ENCODE measurements at places on chromosomes 7 and 10.
A peak's percentile ranks its signal among the peaks of the same experiment; 100 is the strongest.

GRCh38 chr7:47847207-47847606, 101.1 kb downstream of the PKD1L1 start:
- no peak for DNase-seq

DNA sequence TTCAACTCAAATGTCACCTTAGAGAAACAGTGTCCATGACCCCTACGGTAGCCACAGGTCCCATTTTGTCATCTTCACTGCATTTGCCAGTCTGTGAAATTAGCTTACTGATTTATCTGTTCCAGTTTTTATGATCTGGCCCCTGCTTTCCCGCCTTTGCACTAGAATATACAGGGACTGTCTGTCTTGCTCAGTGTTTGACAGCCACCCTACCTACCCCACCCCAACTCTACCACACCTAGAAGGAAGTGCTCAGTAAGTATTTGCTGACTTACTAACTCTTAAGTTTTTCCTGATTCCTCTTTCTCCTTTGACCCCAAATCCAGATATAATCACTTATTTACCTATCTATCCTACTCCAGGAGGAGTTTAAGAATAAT, 49.5 kb downstream of the CREB3L2 start:
- DNase-seq, result no peak

DNA sequence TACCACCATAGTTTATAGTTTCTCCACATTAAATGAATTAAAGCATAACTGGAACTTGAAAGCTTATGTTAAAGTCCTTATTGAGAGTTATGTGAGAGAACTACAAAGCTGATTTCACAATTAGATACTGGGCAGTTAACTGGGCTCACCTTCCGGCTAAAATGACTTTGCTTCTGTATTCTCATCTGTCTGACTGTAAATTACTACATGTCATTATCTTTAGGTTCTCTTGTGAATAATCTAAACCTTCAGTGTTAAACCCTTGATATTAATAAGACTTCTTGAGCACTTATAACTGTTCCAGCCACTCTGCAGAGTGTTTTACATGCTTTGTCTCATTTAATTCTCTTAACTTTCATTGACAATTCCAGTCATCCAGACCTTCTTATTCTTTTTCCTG, 3.9 kb downstream of the KLHL7 start:
- DNase-seq, result no peak

DNA sequence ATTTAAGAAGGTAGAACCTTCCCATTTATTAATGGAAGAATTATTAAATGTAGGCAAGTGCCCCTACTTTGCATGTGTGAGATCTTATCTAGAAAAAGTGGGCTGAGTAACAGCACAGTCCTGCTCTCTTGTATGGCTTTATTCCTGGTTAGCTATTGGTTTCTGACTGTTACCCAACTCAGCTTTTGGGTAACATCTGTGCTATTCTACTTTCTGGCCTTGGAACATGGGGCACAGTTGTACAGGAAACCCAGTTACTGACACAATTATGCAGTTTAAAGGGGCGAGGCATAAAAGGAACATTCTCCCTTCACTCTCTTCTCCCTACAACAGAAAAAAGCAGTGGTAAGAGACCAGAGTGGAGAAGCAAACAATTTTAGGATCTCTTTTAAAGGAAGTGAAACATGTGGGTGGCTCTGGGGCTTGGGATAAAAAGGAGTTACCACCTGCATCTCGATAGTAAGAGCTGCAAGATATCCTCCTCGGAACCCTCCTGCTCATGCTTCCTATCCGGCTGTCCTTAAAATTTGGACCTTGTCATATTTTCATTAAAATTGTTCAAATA, 16.0 kb downstream of the NUDT5 start:
- DNase-seq, result peak; percentile 51

GRCh38 chr7:148265896-148266295, 324.7 kb upstream of the C7orf33 start:
- DNase-seq, result no peak

DNA sequence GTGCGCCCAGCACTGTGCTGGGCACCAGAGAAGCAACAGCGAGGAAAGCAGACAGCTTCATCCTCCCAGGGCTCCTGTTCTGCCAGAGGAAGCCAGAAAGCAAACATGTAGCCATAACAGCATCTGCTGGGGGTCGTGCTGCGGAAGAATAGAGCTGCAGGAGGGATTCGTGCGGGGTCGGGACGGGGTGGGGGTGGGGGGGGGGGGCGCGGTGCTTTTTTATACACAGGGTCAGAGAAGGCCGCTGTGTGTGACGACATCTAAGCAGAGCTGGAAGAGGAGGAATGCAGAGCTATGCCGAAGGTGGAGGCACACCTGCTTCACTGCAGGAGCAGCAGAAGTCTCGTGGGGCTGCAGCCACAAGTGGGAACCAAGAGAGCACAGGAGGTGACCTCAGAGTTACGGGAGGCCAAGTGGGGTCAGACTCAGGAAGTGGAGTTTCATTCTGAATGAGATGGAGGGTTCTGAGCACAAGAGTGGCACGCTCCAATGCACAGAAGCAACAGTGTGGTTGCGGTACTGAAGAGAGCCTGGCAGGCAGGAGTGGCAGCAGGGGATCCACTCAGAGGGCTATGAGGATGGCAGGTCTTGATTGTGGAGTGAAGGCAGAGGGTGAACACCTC, 11.1 kb downstream of the PKD1L1 start:
- no peak for DNase-seq

- DNase-seq, result no peak
Observed at GRCh38 chr7:82701949-82702348, 258.4 kb upstream of the CACNA2D1 start.

GRCh38 chr7:55018361-55019190, at the start of gene EGFR:
Gene EGFR, plus strand, starts transcription at chr7:55019017. Its CDS starts 261 bp downstream, at chr7:55019278.
- DNase-seq, result no peak

GRCh38 chr10:70054902-70055301, 2.3 kb downstream of the MACROH2A2 start:
- no peak for DNase-seq

DNA sequence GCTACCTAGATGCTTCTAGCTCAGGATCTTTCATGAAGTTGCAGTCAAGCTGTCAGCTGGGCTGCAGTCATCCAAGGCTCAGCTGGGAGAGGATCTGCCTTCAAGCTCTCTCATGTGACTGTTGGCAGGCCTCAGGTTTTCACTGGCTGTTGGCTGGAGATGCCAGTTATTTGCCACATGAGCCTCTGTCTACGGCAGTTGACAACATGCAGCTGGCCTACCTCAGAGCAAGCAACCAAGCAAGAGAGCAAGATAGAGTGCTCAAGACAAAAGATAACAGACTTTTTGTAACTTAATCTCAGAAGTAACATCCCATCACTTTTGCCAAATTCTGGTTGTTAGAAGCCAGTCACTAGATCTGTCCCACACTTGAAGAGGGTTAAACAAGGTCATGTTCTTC, 125.8 kb downstream of the TPST1 start:
- DNase-seq, result no peak

DNA sequence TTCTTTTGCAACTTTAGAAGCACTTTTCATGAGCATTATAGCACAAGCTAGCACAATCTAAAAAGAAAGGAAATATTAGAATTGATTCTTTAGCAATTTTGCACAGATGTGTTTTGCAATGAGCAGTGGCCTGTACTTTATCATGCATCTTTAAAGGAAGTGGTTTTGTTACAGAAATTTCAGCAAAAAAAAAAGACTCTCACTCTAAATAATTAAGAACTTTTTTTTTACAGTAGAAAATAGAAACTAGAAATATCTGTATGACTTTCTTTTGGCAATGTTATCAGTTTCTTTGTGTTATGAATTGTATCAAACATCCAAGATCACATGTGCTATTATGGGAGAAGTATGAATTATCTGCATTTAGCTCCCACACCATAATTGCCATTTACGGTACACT, 195.7 kb upstream of the KLF6 start:
- peak; percentile 58 for DNase-seq

- DNase-seq, result no peak
Observed at GRCh38 chr10:22245567-22245966, 27.8 kb upstream of the EBLN1 start.

DNA sequence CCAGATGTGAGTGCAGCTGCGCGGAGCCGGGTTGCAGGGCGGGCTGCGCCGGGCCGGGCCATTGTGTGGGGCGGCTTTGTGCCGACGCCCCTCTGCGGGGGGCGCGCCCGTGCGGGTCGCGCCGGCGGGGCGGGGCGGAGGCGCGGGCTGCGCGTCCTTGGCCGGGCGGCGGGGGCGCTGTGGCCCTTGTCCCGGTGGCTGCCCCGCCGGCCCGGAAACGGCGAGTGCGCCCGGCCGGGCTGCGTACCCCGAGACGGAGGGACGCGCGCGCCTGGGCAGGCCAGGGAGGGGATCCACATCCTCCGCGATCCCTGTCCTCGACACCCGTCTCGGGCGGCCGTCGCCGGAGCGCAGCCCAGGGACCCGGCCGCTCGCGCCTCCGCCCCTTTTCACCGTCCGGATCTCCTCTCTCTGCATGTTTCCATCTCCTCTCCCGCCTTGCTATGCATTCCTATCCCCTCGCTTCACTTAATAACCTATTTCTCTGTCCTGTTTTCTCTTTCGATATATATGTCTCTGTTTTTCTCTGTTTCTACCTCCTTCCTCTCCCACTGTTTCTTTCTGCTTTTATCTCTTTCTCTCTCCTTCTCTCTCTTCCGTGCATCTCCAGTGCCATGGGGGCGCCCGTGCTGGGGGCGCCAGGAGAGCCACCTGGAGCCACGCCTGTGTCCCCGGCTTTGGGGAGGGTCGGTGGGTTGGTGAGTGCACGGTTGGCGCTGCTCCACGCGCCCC, 765 bp downstream of the PFKFB3 start:
- no peak for DNase-seq

GRCh38 chr7:66629222-66630062, 761 bp downstream of the KCTD7 start:
- DNase-seq, result no peak

GRCh38 chr7:146831875-146832274, 715.3 kb downstream of the CNTNAP2 start:
- DNase-seq, result no peak

- DNase-seq, result no peak
Observed at GRCh38 chr7:94129443-94130140, 125.4 kb upstream of the BET1 start.

DNA sequence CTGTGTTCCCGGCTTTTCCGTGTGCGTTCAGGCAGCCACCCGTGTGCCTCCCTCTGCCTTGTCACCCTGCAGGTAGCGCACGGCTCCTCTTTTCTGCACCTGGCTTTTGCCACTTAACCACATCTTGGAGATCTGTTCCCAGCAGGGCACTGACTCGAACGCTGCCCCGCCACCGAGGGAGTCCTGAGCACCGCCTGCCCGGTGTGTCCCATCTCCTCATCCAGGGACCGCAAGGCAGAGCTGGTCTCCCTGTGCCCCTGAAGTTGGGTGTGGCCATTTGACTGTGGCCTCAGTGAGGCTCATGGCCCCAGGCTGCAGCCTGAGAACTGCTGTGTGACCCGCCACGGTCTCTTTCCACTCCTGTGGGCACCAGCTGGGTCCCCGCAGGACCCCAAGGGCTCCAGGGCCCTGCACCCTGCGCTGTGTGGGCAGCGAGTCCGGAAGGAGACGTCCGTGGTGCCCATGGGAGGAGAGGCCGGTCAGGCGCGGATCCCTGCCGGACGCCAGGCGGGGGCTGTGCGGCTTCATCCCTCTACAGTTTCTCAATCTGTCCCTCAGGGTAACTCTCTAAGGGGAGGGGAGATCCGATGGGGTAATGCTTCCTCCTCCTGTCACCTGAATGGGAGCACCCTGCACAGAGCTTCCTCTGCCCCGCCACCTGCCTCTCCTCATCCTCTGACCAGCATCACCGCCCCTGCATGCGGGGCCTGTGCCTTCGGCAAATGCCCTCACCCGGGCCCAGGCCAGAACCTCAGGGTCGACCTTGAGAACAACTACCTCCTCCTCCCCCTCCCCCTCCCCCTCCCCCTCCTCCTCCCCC, 1.8 kb upstream of the INTS1 start:
- peak; percentile 10 for DNase-seq

DNA sequence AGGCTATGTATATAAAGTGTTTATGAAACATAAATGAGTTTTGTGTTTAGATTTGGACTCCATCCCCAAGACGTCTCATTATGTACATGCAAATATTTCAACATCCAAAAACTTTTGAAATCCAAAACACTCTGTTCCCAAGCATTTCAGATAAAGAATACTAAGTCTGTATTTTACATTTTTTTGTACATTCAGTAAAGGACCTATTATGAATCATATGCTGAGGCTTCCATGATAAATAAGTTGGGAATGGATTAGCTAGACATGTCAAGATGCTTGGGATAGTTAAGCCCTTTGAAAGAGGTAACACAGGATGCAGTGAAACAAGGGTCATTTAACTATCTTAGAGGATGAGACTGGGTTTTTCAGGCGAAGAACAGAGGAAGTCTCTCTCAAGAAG, 262.9 kb downstream of the SNX13 start:
- no peak for DNase-seq

DNA sequence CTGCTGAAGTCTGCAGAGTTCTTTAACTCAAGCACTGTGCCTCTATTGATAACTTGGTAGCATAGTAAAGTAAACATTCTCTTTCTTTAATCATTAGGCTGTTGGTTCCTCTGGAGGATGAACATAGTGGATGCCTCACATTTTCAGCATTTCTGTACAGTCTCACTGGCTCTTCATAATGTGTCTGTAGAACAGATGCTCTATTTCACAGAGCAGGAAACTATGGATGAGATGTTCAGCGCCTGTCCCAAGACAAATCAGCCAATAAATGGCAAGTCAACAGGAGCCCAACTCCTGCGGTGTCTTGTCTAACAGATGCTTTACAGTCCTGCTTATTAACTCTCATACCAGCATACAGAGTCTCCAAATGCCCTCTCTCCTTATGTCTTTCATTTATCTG, 36.5 kb downstream of the NRBF2 start:
- DNase-seq, result no peak

DNA sequence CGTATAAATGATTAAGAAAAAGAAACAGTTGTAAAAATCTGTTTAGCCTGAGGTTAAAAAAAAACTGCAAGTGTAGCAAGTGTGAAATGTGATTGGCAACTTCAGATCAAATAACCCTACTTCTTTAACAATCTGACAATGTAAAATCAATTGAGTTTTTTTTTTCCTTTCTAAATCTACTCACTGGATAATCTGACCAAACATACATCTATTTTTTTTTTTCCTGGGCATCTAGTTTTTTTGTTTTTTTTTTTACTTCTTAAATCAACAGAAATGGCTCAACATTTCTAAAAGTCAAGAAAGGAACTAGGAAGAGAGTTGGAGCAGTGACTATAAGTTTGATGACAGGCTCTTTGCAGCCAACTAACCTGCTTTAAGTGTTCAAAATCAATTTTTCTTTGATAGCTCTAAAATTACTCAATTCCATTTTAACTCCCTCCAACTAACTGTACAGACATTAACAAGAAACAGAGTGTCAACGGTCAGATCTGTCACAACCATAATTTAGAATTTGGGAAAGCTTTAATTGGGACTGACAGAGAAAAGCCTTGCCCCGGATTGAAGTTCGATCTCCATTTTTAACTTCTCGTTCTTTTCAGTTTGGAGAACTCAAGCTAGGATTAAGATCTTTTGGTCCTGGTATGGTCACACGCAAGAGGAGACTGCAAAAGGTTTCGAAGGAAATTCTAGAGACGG, 1.2 kb downstream of the ARL3 start:
- DNase-seq, result no peak

GRCh38 chr10:80454513-80455460, 677 bp downstream of the TSPAN14 start:
- no peak for DNase-seq

- peak; percentile 21 for DNase-seq
Observed at GRCh38 chr7:50317697-50318669, 13.5 kb downstream of the IKZF1 start.

- no peak for DNase-seq
Observed at GRCh38 chr7:30382607-30383006, 96.0 kb downstream of the NOD1 start.

- DNase-seq, result no peak
Observed at GRCh38 chr10:29268011-29268410, 20.9 kb upstream of the LYZL1 start.

- no peak for DNase-seq
Observed at GRCh38 chr7:54904986-54905385, 113.8 kb upstream of the EGFR start.

GRCh38 chr7:28272461-28272877, 91.9 kb upstream of the JAZF1 start:
- no peak for DNase-seq

Measured in bone marrow (tissue), 2 donors.